Large intestine (tissue), 12 donors: ENCODE measurements at places on chromosomes 12 and 14. TPM values are rescaled to one million over a fixed set of nuclear protein-coding genes. Genes with fewer than 3 reads are reported as not detected.

DNA sequence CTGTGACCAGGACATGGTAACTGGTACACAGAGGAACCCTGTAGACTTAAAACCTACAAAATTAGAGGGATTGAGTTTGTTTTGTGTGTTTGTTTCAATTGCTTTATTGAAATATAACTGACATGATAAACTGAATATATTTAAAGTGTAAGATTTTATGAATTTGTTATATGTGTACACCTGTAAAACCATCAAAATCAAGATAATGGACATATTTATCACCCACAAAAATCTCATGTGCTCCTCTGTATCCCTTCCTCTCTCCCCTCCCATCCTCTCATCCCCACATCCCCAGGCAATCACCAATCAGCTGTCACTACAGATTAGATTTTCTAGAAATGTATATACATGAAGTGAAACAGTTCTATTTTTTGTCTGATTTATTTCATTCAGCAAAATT lies 565.5 kb downstream of the NOVA1 start:
- no peaks in the 10 kb centered on the region for H3K36me3 ChIP-seq
- DNase-seq = no peak
- no peaks in the 10 kb centered on the region for H3K4me1 ChIP-seq
- H3K27me3 ChIP-seq = no peaks in the 10 kb centered on the region

- H3K4me1 ChIP-seq = peaks cover 38% of the 10 kb centered on the region
- no peaks in the 10 kb centered on the region for H3K27me3 ChIP-seq
- H3K27ac ChIP-seq = peak overlapping the region; percentile 95
- peak; percentile 82 for DNase-seq
- H3K36me3 ChIP-seq = peaks cover 4% of the 10 kb centered on the region
Measured at GRCh38 chr12:122836027-122836921, 1.0 kb downstream of the HIP1R start.

GARIN6 gene
- polyA plus RNA-seq = not detected

DNA sequence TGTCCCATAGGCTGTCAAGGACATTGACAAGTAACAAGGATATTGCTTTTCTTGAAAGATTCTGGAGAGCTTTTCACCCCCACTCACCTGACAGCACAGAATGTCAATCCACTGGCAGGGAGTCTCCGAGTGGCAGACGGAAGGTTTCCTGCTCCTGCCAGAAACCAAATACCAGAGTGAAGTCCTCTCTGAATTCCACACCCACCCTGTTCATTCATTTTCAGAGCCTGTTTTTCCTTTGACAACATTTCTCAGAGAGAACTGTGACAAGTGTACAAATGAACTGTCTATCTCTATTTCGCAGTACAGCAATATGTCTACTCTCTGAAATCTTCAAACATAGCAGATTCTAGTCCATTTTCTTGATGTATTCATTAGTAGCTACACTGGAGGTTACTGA lies 26.2 kb upstream of the BICD1 start:
- H3K4me1 ChIP-seq = no peaks in the 10 kb centered on the region
- H3K27me3 ChIP-seq = no peaks in the 10 kb centered on the region
- no peak overlapping the region for H3K27ac ChIP-seq
- H3K4me3 ChIP-seq = no peak overlapping the region

OTUB2 gene
- polyA plus RNA-seq = 0.93 TPM

DNA sequence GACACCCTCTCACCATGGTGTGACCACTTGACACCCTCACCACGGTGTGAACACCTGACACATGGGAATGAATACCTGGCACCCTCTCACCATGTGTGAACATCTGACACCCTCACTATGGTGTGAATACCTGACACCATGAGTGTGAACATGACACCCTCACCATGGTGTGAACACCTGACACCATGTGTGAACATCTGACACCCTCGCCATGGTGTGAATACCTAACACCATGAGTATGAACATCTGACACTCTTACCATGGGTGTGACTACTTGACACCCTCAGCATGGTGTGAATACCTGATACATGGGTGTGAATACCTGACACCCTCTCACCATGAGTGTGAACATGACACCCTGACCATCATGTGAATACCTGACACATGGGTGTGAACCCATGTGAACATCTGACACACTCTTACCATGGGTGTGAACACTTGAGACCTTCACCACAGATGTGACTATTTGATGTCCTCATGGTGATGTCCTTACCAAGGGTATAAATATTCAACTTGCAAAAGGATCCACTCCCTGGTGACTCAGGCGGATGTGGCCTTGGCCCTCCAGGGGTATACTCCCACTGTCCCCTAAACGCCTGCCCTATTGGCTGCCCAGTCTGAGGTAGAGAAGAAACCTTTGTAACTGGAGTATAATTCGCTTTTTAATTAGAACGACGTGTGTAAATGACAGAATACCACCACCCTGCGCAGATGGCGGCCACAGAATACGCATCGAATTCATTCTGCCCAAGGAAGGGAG lies 29.1 kb downstream of the RFLNA start:
- H3K4me1 ChIP-seq = no peaks in the 10 kb centered on the region
- no peak overlapping the region for H3K4me3 ChIP-seq
- DNase-seq = no peak
- H3K27me3 ChIP-seq = no peaks in the 10 kb centered on the region

DNA sequence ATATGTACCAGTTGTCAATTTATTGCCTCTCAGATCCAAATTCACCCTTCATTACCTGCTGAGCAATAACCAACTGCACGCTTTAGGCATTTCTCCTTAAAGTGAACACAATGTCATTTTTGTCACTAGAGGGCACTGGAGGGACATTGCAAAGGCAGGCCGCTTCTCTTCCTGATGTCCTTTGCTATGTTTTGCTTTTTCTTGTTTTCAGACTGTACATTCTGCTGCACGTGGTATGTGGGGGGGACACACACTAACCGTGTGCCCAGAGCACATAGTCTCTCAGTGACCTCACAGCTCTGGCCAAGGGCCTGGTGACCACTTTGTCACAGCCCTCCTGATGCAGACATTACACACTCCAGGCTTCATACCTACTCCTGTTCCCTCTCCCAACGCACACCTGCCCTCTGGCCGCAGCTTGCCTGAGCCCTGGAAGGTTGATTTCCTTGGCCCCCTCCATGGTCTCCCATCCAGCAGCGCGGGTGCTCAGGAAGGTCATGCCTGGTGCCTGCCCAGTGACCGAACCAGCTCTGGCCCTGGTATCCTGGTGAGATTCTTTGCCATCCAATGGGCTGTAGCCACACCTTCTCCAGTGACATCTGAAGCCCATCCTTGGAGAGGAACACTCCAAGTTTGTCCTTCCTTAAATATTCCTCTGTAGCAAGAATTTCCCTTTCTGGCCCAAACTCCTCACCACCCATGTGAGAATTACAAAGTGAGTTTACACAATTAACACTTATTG lies 39.9 kb downstream of the MYO1H start:
- no peak overlapping the region for H3K27ac ChIP-seq
- peaks cover 4% of the 10 kb centered on the region for H3K27me3 ChIP-seq
- no peaks in the 10 kb centered on the region for H3K36me3 ChIP-seq
- peak; percentile 4 for DNase-seq
- no peak overlapping the region for H3K4me3 ChIP-seq

DNA sequence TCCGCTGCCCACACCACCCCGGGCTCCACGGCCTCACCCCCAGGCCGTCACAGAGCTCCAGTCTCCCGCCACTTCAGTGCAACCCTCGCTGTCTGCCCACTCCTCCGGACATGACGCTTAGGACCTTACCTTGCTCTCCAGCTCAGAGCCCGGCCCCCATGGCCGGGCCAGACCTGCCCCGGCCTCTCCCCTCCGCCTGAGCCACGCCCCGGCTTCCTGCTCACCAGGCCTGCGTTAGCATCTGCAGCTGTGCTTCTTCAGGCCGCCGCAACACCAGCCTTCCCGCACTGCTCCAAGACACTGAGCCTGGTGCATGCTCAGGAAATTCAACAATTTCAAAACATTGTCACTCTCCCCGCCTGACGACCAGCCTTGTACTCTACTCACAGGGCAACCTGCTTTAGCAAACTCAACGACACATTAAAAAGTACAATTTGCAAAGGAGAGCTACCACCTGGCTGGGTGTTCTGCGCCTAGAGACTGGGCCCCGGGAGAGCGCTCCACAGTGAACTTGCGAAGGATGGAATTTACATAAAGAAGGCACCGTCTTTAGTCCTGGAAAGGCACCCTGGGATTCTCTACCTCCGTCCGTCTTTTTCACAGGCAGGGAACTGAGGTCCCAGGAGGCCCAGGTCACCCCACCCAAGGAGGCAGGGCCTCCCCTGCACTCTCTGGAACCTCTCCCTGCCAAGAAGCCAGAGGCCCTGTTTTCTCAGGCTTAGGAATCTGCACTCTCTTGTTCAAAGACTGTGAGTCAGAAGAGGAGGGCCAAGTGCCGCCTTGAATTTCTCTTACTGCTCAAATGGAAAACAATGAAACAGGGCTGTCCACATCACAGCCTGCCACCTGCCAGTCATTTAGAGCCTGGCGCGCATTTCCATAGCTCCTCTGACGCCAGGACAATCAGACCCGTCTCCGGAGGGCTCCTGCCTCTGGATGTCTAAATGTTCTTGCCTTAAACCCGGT lies 51.3 kb downstream of the STX2 start:
- H3K4me3 ChIP-seq = no peak overlapping the region
- peaks cover 6% of the 10 kb centered on the region for H3K36me3 ChIP-seq
- H3K4me1 ChIP-seq = no peaks in the 10 kb centered on the region
- DNase-seq = no peak

GRCh38 chr14:99930420-99931274 lies 134.6 kb upstream of the EVL start:
- no peaks in the 10 kb centered on the region for H3K4me1 ChIP-seq
- H3K27me3 ChIP-seq = no peaks in the 10 kb centered on the region
- H3K27ac ChIP-seq = no peak overlapping the region
- DNase-seq = no peak

RPS6KL1 gene
- polyA plus RNA-seq = 5.4 TPM
